Putamen (tissue), 1 donor: ENCODE measurements at places on chromosomes 2 and 18.

GRCh38 chr2:7013471-7014160 lies 96.4 kb downstream of the RNF144A start:
- DNase-seq: no peak

GRCh38 chr2:233354971-233355574 lies 779 bp downstream of the DGKD start:
- DNase-seq: no peak

DNA sequence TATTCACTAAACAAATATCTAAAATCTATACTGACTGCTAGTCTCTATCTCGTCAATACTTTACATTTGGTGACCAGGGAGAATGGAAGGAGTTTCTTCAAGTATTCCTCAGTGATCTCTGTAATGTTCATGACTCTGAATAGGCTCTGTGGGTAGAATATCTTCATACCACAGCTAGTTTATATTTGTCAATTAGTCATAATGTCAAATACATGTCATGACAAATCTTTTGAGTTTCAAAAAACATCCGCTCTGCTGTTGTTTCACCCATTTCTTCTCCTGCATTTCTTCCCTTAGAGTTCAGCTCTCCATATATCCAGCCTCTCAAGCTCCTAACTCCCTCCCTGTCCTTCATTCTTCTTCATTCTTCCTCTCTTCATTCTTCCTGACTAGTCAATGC lies 206.5 kb upstream of the FANCL start:
- no peak for DNase-seq

- DNase-seq: no peak
Measured at GRCh38 chr2:225636558-225636957, 237.0 kb downstream of the NYAP2 start.

DNA sequence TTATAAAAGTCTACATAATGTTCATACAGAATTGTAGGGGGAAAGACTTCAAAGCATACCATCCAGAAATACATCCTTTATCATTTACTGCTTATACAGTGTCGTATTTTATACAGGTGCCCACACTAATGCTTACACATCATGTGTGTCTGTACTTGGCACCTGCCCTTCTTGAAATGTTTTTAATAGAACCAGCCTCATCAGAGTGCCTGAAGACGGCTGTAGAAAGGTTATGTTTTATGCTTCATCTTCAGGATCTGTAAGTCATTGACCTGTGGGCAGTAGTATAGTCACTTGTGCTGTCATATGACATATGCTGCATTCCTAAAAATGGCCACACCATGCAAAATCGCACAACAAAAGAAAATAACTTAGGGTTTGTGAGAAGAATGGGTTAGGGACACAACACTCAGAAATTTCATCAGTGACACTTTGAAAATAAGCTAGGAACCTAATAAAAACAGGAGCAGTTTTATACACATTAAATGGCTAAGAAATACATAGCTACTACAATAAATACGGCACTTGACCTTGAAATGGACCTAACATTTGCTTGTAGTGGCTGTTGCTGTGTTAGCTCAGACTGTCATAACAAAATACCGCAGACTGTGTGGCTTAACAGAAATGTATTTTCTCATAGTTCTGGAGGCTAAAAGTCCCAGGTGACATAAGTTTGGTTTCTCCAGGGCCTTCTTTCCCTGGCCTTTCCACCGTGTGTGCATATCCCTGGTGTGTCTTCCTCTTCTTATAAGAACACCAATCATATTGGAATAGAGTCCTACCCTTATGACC lies 112.6 kb downstream of the CERS6 start:
- no peak for DNase-seq

DNA sequence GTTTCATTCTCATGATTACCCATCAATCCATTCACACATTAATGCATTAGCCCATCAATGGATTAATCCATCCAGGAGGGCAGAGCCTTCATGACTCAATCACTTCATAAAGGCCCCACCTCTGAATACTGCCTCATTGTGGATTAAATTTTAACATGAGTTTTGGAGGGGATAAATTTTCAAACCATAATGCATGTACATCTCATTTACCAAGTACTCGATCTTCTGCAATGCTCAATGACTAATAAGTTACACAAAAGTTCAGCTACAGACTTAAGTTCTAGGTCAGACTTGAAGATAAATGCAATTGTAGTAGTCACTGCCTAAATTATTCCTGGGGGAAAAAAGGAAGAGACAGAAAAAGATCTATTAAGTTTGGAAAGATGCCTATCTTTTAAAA lies 120.0 kb upstream of the OSR1 start:
- DNase-seq: no peak

- no peak for DNase-seq
Measured at GRCh38 chr2:10079266-10079869, 843 bp downstream of the CYS1 start.

GRCh38 chr2:239391286-239392071 lies 9.3 kb downstream of the HDAC4 start:
- DNase-seq: no peak

DNA sequence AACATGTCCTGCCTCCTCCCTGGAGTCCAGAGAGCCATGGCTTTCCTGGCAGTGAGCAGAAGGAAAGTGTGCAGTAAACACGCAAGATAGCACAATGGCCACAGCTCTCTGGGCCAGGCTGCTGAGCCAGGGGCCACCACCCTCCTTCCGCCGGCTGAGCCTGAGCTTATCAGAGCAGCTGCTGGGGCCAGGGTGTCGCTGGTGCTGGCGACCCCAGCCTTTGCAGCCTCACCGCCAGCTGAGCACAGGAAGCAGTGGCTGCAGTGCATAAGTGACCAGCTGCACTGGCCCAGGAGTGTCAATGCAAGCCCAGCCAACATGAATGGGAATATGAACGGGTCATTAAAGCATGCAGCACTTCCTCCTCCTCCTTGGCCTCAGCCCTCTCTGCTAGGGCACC lies 172.0 kb downstream of the ZFP36L2 start:
- no peak for DNase-seq

- DNase-seq: no peak
Measured at GRCh38 chr2:183630964-183631363, 506.7 kb downstream of the NUP35 start.

- DNase-seq: no peak
Measured at GRCh38 chr2:103364177-103364576, 602.3 kb downstream of the TMEM182 start.

DNA sequence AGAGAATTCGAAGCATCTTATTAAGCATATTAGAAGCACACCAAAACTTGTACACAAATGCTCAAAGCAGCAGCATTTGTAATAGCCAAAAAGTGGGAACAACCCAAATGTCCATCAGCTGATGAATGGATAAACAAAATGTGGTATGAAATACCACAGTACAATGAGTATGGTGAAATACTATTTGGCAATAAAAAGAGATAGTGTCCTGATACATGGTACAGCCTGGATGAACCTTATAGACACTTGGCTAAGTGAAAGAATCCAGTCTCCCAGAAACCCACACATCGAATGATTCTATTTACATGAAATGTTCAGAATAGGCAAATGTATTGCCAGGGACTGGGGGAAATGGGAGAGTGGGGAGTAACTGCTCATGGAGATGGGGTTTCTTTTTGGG lies 3.0 kb downstream of the SPATA3 start:
- DNase-seq: no peak

- DNase-seq: no peak
Measured at GRCh38 chr2:119197126-119197405, 26.6 kb upstream of the STEAP3 start.

DNA sequence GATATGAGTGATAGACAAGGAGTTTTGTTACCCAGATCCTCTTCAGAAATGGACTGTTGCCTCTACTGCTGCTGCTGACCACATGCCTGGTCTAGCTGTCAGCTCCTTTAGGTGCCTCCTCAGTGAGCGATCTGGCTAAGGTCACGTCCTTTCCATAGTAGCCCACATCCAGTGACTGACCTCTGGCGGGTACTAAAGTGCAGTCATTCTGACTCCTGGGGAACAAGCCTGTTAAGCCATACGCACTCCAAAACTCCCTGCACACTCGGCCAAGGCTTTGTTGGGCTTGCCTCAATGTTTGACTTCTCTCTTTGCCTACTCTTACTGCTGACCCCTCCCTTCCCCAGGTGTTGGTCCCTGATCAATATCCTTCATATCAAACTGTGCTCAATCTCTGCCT lies 685.2 kb downstream of the IRS1 start:
- DNase-seq: no peak

GRCh38 chr2:598058-598802 lies 79.0 kb downstream of the TMEM18 start:
- DNase-seq: no peak

DNA sequence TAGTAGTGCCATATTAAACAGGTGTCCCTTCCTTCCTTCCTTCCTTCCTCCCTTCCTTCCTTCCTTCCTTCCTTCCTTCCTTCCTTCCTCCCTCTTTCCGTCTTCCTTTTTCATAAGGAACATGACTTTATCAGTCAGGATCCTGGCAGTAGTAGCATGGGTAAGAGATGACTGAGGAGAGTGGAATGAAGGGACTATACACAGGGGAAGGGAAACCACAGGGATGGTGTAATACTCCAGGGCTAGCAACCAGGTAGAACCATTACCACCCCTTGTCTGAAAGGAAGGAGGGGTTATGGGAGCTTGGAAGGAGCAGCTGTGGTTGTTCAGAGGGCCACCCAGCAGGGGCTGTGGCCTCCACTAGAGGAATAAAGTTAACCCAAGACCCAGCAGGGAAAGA lies 23.2 kb upstream of the KDM3A start:
- DNase-seq: no peak

- no peak for DNase-seq
Measured at GRCh38 chr2:3154146-3154545, 223.5 kb downstream of the EIPR1 start.

DNA sequence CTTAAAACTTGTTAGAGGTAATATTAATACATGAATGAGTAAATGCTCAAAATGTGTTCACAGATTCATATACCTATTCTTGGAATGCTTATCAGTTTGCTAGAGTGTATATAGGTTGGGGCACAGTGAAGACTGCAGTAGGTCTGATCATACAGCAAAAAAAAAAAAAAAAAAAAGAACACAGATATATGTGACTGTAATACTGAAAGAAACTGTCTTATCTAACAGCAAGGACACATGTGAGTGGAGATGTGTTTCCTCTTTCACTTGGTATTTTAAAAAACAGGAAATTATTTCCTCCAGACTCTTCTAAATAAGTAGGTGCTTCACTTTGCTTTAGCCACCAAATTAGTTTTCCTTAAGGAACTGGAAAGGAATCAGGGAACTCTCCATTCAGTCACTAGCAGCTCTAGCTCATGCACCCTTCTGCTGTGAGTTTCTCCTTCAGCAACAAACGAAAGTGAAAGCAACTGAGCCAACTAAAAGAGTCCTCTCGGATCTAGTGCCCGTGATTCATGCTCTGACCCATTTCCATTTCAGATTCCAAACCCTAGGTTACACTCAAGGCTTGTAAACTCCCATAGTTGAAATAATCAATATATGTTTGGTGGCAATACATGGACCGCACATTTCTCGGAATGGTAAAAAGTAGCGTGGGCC lies 98.5 kb downstream of the DSEL start:
- DNase-seq: no peak

DNA sequence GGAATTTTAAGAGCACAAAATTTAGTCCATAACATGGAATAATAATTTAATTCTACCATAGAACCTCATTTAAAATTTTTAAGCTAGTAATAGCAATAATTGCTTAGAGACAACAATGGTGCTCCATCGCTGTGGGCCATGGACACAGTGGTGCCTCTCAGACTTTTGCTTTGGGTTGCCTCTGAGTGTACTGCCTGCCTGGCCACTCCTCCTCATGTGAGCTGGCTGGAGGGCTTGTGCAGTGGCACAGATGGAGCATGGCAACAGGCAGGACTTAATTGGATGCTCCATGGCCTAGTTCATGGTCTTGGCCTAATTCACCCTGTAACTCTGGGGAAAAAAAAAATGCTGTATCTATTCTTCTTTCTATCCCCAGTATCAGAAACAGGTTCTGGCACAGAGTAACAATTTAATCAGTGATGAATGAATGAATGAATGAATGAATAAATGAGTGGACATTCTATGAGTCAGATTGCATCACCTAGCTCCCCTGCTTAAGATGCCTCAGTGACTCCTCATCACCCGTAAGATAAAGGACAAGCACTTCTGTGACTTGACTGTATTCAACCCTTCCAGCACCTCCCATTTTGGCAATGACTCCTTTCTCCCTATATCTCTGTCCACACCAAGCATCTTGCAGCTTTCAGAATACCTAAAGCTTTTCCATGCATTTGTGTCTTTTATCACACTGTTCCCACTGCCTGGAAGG lies 211.8 kb upstream of the SLC14A2 start:
- DNase-seq: no peak

GRCh38 chr2:11856095-11856494 lies 109.7 kb downstream of the LPIN1 start:
- no peak for DNase-seq

GRCh38 chr2:158366342-158366741 lies 90.2 kb downstream of the CCDC148 start:
- no peak for DNase-seq

DNA sequence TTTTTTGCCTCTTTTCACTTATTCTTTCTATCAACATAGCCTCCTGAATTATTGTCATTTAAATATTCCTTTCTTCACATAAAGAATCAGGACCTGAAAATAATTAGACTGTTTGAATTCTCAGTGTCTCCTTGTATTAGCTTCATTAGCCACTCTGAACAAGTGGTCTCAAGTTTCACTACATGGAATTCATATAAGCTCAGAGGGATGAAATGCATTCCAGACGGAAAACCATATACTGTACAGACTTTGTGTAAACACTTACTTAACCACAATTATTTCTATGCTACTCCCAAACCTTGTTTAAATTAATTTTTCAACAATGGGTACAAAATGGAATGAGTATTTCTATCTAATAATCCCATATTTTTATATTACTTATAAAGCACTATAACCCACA lies 53.4 kb downstream of the CHN1 start:
- no peak for DNase-seq

- no peak for DNase-seq
Measured at GRCh38 chr2:179558010-179558934, 293.6 kb upstream of the SESTD1 start.
